ENCODE measurements at places on chromosomes 5 and 9.

- no peak for DNase-seq
Observed at GRCh38 chr9:133048595-133048994, 13.2 kb upstream of the CEL start.

DNA sequence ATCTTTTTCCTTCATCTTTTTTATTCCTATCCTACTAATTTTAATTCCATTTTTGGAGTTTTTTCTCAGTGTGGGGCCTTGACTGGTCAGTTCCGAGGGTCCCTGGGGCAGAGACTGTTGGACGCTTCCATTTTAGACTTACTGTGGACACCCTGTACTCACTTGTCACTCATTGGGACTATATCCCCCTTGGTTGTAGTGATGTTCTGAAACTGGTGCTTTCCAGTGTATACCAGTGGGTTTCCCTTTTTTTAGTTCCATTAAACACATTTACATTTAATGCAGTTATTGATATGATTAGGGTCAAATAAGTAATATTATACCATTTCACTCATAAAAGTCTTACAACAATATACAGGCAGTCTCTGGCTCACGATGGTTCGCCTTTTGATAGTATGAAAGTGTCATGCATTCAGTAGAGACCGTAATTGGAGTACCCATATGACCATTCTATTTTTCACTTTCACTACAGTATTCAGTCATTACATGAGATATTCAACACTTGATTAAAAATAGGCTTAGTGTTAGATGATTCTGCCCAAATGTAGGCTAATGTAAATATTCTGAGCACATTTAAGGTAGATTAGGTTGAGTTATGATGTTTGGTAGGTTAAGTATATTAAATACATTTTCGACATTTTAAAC is 46.0 kb downstream of the CNOT6 start:
- DNase-seq, result no peak

- no peak for DNase-seq
Observed at GRCh38 chr9:92058723-92059444, 56.3 kb downstream of the SPTLC1 start.

GRCh38 chr5:160887780-160888179 is 35.8 kb upstream of the ATP10B start:
- DNase-seq, result no peak

GRCh38 chr5:58852566-58852965 is 269.7 kb downstream of the RAB3C start:
- DNase-seq, result no peak

DNA sequence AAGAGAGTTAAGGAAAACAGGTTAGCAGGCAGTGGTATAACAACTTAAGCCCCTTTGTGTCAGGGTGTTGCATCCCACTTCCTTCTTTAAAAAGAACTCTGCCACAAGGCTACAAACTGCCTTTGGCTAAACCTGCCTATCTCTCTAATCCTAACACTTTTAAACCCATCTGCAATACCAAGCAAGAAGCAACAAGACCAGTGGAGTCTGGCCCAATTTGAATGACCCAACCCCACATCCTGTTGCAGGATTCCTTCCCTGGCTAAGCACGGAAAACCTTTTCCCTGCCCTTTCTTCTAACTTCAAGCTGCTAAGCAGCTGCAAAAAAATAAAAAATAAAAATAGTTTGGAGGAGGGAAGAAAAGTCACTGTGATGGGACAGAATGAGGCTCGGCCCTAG is 27.1 kb downstream of the ABCA1 start:
- no peak for DNase-seq

DNA sequence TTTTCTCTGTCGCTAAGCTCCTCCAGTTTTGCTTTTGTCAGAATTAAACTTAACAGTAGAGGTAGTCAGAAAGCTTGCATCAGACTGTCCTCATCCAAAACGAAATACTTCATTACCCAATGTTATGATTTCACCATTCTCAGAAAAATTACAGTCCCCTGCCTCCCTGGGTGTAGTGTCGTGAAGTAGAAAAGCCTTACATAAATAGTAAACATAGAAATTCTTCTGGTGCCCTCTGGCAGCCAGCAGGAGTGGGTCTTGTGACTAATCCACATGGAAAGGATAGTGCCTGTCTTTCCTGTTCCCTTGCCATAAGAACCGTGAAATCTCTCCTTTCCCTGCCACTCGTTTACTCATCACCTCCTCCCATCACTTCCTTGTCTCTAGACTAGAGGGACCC is 230.6 kb downstream of the GNA14 start:
- no peak for DNase-seq

- no peak for DNase-seq
Observed at GRCh38 chr9:133128152-133128551, 7.1 kb upstream of the RALGDS start.

GRCh38 chr5:13955896-13956295 is 11.4 kb upstream of the DNAH5 start:
- DNase-seq, result no peak

DNA sequence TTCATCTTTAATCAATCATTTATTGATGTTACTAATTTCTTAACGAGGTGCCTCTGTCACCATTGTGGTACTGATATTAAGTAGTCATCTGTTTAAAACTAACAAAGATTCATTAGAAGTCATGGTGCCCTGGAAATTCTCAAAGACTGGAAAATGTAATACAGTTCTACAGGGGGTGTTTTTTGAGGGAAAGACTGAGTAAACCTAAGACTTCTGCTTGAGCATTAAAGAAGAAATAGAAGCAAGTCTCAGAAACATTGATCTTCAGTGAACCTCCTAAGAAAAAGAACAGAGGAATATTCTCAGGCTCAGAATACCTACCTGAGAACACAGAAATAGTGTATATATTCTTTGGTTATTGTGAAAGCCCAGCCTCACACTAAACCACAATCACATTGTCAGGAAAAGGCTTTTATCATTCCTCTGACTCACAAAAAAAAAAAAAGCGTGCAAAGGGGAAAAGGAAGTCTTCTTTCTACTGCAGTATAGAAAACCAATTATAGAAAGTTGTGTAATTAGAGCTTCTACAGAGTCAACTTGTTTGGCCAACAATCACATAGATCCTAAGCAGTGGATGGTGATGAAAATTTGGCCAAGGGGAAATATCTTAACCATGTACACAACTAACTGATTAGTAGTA is 60.8 kb downstream of the HINT1 start:
- no peak for DNase-seq

- no peak for DNase-seq
Observed at GRCh38 chr9:79598562-79599345, 27.0 kb downstream of the TLE4 start.

GRCh38 chr9:122155796-122156195 is 3.8 kb downstream of the NDUFA8 start:
- DNase-seq, result no peak

DNA sequence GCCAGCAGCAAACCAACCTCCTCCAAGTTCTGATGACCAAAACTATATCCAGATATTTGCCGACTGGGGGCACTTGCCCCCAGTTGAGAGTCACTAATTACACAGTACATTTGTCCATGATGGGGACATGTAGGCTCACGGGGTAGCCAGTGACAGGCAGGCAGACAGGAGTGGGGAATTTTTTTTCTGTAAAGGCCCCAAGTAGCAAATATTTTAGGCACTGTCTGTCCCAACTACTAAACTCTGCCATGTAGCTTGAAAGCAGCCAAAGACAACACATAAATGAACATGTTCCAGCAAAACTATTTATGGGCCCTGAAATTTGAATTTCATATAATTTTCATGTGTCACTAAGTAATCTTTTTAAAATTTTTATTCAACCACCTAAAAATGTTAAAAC is 80.7 kb downstream of the GRIA1 start:
- no peak for DNase-seq

DNA sequence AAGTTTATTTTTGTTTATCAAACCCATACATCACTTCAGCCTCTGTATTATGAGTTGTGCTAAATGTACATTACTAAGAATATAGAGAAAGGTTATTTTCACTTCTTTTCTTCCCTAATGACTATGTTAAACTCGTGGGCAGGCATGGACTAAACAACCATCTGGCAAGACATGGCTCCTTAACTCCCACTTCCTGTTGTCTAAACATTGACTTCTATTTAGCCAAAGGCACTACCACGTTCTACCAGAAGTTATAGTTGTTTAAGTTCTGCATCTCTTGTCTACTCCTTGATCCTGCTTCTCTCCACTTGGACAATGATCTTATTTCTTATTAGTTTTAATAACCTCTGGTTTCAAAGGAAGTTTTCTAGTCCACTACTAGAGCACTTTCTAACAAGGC is 136.1 kb downstream of the MACIR start:
- DNase-seq, result no peak

DNA sequence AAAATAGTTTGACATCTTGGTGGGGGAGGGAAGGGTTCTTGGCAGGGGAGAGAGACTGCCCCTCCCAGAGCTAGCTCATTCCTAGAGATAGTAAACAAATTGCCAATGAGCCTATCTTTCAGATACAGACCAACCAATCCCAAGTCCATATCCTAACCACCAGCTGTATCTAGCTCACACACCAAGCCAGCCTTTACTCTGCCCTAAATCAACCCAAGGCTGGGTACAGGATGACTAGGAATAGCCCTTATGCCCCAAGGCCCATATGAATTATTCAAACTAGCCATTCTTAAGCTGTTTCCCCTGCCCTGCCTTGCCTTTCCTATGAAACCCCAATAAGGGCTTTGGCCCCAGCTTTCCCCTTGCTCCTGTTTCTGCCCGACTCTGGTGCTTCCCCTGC is 281.3 kb upstream of the PANK3 start:
- DNase-seq, result no peak

DNA sequence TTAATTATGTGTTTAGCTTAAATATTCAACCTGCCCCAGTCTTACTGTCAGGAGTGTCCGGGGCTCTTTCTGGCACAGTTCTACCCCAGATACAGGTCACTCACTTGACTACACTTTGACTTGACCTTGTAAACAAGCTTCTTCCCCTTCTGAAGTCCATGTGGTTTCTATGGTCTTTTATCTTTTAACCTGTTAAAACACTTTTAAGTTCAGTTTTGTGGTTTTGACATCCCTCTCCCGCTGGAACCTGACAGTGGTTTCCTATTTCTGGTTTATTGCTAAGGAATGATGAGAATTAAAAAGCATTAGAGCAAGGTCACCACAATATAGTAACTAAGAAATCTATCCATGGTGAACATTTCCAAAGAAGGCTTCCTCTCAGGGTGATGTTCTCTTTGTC is 300.1 kb downstream of the TMEM167A start:
- DNase-seq, result no peak

DNA sequence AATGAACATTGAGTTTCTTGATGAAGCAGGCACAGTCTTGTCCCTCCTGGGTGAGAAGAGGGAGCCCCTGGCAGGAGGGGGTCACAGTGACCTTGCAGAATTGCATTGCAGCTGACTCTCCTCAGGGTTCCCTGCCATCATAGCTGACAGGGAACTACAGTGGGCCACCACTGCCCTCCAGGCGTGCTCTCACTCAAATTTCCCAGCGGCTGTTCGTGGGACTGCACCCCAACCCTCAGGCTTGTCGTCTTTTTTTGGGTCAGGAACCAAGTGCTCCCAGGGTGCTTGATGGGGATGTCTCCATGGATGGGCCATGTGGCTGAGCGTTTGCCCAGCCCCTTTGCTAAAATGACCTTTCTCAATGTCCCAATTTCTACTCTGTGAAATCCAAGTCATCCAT is 215.8 kb downstream of the MELK start:
- no peak for DNase-seq

DNA sequence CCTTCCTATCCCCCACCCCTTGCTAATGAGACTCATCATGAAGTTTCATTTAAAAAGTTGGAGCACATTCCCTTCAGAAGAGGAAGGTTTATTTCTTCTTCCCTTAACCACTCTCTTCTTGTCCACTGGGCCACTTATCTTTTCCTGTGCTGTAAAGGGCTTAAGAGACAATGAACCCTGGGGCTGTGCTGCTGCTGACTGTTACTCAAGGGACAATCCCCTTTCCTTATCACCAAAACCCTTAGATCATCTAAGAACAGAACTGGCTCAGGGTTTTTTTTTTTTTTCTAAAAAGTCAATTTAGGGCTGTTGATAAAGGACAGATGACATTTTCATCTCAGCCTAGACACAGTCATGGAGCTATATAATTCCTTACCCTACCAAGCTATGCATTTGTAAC is 29.6 kb downstream of the CAPSL start:
- DNase-seq, result no peak

- no peak for DNase-seq
Observed at GRCh38 chr9:134972140-134972539, 54.4 kb upstream of the FCN1 start.

DNA sequence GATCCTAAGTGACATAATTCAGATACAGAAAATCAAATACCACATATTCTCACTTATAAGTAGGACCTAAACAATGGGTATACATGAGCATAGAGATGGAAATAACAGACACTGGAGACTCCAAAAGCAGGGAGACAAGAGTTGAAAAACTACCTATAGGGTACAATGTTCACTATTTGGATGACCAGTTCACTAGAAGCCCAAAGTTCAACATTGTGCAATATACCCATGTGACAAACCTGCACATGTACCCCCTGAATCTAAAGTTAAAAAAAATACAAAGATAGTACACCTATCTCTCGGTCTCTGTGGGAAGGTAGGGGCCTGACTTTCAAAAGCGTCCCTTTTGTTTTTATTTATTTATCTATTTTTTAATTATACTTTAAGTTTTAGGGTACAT is 11.7 kb upstream of the OR1N1 start:
- no peak for DNase-seq

GRCh38 chr9:132662152-132662945 is 7.4 kb downstream of the DDX31 start:
- DNase-seq, result no peak

Data from CMK (cell line).